CD4-positive, alpha-beta T cell treated with Interleukin-12 subunit alpha and Interleukin-12 subunit beta, for 1 hour (primary cell): ENCODE measurements at places on chromosomes 2 and 18.

DNA sequence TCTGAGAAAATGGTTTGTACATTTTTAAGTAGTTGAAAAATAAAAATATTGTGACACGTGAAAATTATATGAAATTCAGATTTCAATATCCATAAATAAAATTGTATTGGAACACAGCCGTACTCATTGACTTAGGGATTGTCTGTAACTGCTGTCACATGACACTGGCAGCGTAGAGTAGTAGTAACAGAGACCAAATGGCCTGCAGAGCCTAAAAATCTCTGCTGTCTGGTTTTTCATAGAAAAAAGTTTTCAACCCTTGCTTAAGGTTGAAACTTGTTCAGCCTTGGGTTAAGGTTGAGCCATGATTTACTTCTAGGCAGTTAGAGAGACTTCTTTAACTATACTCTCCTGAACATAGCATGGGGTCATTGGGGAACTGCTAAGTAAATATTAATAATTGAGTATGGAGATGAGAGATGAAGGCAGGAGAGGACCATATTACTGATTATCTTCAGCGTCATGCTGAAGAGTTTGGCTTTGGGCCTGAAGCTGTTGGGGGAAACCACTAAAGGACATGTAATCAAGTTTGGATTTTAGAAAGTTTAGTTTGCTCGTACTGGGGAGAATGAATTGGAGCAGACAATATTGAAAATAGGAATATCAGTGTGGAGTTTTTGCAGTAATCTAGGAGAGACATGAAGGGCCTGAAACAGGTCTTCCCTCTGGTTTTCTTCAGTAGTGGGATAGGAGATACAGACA is 16.2 kb downstream of the EML4 start:
- no peak for DNase-seq

GRCh38 chr18:74522635-74523548 is 11.4 kb upstream of the CNDP1 start:
- no peak for DNase-seq

- no peak for DNase-seq
These were observed 135.4 kb downstream of the LAMA3 start for GRCh38 chr18:23824669-23825068.

DNA sequence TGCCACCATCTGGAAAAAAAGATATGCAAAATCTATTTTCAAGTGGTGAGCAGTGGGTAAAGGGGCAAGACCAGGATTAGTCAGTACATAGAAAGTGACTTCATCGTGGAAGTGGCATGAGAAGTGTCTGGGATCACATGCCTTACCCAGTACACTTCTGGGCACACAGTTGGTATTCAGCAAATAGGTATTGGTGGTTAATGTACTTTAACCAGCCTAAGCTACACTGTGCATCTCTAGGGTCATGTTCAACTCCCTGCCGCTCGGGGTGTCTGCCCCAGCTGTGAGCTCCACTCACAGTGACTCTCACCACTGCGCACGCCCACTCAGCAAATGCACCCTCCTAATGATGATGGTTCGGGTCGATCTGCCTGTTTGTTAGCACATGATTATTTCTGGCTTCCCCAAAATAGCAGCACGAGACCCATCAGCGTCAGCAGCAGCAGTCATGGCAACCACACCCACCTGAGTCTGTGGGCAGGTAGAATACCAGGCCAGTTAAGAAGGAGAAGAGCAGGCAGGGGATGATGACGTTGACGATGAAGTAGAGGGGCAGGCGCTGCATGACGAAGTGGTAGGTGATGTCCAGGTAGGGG is 11.1 kb downstream of the CHRNA1 start:
- peak; percentile 56 for DNase-seq

DNA sequence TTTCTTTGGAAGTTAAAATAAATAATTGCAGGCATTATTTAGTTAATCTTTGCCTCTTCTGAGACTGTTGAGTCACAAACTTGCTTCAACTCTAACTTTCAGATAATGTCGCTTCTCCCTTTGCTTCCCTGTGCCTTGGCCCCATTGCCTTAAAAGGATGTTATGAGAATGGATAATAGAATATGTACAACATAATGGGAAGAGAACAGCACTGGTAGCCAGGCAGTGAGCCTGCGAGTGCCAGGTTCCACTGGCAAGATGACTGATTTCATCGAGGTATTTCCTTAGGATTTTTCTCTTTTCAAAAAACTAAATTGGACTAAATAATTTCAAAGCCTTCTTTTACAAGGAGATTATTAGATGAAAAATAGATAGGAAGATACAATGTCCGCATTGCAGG is 420.9 kb downstream of the TGIF1 start:
- DNase-seq, result no peak

DNA sequence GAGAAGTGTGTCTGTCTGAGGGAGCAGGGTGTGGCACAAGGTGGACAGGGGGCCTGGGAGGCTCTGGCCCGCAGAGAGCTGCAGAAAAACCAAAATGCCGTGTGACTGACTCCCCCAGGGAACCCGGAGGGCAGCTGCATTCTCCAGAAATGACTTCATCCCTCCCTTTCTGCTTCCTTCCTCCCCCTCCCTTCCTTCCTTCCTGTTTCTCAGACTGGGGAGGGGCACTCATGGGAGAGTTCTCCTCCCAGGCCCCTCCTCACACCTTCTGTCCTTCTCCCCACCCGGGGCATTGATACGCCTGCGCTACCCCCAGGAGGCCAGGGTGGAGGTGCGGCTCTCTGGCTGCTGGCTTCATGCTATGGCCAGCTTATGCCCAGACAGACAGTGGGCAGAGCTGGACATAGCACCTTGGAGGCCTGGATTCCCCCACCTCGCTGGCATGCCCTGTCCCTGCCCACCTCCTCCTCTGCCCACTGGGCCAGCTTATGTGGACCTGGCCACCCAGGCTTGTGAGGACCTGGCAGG is 8.2 kb upstream of the GPR17 start:
- DNase-seq, result no peak

DNA sequence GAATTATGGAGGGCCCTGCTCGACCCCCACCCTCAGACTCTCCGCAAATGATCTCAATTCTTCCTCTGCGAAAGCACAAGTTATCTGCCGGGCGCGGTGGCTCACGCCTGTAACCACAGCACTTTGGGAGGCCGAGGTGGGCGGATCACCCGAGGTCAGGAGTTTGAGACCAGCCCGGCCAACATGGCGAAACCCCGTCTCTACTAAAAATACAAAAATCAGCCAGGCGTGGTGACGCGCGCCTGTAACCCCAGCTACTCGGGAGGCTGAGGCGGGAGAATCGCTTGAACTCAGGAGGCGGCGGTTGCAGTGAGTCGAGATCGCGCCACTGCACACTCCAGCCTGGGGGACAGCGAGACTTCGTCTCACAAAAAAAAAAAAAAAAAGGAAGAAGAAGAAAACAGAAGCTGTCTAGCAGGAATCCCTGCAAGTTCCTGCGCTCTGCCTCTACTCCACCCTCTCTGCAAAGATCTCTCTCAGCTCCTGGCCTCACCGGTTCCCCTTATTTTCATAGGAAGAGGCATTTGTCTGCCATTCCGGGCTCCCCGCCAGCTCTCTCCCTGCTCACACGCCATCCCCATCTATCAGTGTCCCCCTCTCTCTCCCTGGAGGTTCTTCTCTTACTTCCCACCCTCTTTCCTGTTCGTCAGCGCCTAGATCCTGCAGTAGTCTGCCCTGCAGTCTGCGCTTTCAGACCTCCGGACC is 13.5 kb upstream of the COLEC12 start:
- no peak for DNase-seq

DNA sequence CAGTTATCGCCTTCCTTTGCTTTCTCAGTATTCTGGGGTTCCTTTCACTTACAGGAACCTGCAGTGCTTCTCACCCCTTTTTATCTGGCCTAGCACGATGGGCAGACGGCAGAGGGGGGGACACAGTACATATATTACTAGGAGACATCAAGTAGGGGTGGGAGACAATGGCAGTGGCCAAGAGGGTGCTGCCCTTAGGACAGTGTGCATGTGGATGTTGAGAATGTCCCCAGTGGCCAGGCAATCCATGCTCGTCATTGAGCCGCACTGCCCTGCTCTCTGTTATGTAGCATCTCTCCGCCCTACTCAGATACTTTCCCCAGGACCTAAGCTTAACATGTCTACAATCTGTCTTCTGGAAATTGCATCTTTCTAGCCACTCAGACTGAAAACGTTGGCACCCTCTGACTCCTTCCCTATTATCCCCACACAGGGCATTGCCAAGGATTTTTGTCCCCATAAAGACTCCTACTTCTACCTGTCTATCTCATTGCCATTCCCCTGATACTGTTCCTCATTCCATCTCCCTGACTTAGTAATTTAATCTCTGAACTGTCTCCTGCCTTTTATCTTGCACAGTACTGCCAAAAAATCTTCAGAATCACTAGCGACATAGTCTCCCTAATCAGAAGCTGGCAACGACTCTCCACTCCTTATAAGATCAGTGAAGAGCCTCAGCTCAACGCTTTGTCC is 6.6 kb downstream of the DSG2 start:
- DNase-seq, result no peak

DNA sequence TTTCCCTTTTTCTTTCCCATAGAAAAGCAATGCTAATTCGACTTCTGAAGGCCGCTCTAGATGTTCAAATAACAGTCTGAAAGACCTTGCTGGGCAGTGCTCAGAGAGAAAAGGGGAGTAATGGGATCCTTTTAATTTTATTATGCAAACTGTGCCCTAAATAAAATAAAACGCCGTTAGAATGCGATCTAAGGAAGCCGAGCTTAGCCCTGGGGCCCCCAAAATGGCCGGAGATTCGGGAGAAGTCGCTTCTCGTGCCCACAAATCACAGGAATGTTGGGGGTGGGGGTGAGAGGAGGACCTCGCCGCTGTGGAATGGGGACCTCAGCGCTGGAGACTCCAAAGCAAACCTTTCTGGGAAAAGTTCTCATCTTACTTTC is 8.4 kb upstream of the POU3F3 start:
- DNase-seq, result no peak

GRCh38 chr2:68747413-68747812 is 12.8 kb downstream of the ARHGAP25 start:
- no peak for DNase-seq

- DNase-seq, result no peak
These were observed 319.9 kb downstream of the NBAS start for GRCh38 chr2:15241201-15241600.

DNA sequence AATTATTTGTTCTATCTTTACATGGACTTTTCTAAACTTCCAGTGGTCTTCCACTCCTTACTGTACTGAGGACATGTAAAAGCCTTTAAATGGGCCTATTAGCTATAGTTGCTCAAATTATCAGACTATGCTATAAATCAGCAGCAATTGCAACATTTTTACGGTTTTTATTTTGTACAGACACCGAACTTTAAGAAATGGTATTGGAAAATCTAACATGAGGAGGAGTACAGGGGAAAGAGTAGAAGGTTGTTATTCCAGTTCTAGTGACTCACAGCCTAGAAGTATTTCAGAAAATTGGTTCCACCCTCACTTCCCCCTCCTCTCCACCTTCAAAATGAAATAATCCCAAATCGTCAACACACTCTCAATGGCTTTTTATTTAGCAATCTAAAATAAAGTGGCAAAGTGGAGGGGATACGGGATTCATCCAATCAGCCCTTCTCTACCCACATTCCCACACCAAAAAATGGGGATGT is 1.1 kb downstream of the NCKAP1 start:
- DNase-seq, result no peak

DNA sequence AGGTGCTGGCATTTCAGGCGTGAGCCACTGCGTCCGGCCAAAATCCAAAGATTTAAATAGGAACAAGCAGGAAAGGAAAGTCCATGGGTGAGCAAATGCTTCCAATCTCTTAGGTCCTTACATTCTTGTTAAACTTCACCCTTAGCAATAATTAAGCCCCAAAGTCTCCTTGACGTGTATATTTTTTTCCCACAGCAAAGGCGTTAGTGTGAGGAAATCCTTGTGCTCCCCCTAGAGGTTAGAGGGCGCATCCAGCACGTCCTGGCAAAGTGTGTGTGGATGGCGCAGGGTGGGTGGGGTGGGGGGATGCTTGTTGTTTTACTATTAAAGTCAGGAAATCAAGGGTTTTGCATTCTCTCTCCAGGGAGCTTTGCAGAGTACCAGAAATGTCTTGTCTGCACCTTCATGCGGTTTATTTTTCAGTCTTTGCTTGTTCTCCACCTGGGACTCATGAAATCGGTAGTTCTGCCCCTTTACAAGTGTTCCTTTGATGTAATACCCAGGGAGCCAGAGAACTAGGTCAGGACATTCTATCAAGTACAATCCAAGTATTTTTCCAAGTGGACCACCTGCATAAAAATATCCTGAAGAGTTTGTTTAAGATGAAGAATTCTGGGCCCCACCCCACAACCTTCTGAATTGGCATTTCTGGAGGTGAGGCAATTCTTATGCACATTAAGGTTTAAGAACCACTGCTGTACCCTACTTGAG is 22.2 kb upstream of the ITSN2 start:
- peak; percentile 72 for DNase-seq

DNA sequence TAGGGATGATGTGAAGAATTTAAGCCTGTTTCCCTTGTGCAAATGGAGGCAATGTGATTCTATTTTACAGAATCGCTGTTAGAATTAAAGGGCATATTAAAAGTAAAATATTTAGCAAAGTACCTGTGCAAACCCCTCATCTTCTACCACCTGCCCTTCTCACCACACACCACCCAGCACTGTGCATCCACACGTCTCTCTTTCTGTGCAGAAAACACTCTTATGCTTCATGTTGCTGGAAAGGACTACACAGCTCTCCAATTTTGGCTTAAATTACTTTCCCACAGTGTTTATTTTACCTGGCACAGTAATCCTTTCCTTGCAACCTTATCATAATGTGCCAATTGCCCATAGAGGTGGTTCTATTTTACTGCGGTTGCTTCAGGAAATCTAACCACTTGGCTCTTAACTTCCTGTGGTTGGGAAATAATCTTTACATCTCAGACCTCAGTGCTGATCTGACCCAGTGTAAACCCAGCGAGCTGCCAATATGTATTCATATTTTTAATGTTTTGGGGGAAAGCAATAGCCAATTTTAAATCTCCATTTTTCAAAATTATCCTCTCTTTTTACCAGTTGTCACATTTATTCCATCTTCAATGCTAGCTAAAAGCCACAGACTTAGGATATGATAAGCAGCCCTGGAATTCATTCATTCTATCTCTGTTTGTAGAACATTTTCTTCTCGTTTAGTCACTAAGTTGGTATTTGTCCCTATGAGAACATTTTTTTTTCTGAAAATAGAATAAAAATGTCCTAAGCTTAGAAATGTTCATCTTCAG is 250.9 kb downstream of the DSEL start:
- DNase-seq, result peak; percentile 32

GRCh38 chr2:118176601-118177000 is 88.3 kb downstream of the INSIG2 start:
- no peak for DNase-seq

DNA sequence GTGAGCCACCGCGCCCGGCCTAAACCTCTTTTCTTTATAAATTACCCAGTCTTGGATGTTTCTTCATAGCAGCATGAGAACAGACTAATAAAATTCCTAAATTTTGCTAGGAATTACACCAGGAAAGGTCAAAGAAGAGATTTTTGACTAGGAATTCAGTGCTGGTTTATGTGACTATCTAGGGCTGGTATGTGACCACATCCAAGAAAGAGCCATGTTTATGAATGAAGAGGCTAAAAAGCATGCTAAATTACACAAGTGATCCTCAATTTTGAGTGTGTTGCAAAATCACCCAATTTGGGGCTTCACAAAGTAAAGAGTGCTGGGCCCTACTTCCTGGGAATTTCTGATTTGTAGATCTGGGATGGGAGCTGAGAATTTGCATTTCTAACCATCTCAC is 123.6 kb downstream of the CSRNP3 start:
- no peak for DNase-seq

- no peak for DNase-seq
These were observed 307.7 kb downstream of the TNS1 start for GRCh38 chr2:217695033-217695520.
